Right atrium auricular region (tissue), 2 donors: ENCODE measurements at places on chromosomes 4 and X. TPM values are rescaled to one million over a fixed set of nuclear protein-coding genes. Genes with fewer than 3 reads are reported as not detected.

DNA sequence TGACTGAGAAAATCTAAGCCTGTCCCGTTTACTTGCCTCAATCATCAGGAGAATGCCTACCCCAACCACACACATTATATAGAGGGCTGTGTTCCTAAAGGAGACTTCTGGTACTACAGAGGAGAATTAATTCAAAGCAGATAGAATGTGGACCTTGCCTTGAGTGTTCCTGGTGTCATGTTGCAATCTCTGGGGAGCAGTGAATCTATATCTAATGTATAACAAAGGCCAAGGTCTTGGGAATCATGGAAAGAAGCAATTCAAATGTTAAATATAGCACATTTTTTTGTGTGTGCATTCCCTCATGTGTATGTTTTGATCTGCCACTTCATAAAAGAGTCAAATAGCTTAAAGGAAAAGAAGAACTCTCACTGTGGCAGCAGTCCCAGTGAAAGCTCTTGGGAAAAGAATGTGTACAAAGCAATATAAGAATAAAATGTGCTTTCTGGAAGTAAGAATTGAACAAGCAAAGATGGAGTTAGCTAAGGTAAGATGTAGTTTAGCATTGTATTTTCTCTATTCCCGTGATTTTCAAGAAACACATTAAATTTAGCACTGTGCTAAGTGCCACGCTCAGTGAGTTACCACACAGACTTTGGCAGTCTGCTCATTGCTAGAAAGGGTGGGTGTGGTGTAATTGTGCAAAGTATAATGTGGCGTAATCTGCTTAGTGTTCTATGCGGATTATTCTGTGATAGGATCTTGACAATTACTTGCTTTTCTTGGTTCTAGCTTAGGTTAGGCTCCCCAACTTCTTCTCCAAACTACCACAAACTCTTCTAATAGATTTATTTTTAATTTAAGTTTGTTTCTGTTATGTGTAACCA is 13.7 kb downstream of the ADH6 start:
- no peaks in the 10 kb centered on the region for H3K36me3 ChIP-seq
- peaks cover 4% of the 10 kb centered on the region for H3K4me1 ChIP-seq
- no peak overlapping the region for H3K4me3 ChIP-seq
- peak; percentile 67 for DNase-seq
- H3K27me3 ChIP-seq: no peaks in the 10 kb centered on the region

DNA sequence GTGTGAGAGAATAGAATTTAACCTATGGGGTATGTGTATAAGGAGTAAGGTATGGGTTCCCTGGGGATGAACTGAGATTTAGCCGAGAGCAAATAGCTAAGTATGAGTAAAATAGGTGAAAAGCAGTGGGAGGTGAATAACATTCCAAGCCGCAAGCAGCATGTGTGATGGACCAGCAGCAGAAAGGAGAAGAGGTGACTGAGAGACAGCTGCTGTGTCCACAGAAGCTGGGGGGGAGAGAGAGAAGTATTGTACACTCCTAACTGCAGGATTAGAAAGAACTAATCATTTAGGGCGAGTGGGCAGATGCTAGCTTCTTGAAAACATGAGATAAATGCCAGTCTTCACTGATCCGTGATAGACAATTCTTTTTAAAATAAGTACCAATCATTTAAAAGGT is 296.0 kb downstream of the KLHL4 start:
- no peak for DNase-seq
- no peaks in the 10 kb centered on the region for H3K36me3 ChIP-seq
- H3K27me3 ChIP-seq: no peaks in the 10 kb centered on the region

DNA sequence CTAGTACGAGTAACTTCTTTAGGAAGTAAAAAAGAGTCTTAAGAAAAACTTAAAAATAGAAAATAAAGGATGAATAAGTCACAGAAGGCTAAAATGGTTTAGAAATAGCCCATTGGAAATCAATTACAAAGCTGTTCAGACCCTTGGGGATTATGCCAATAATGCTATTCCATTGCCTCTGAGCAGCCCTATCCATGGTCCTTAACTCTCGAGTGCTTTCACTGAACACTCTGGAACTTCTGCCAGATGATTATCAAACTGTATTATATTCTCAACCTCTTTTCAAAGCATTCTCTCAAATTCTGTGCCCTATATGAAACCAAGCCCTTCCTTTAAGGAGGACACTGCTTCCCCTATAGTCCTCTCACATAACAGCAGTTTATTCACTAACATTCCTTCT is 17.0 kb downstream of the SLC9B1 start:
- DNase-seq: no peak
- H3K27me3 ChIP-seq: no peaks in the 10 kb centered on the region

TRPC3 gene
- total RNA-seq: 0.63 TPM

GRCh38 chr4:153748378-153748777 is 11.4 kb downstream of the RNF175 start:
- no peaks in the 10 kb centered on the region for H3K27me3 ChIP-seq
- no peaks in the 10 kb centered on the region for H3K4me1 ChIP-seq
- no peaks in the 10 kb centered on the region for H3K36me3 ChIP-seq
- DNase-seq: peak; percentile 68
- no peak overlapping the region for H3K4me3 ChIP-seq
